LHCN-M2 (cell line): ENCODE measurements at places on chromosomes 5 and 9. TPM values are rescaled to one million over a fixed set of nuclear protein-coding genes. Genes with fewer than 3 reads are reported as not detected.

Gene SLC46A2
- not detected in 2 replicates for total RNA-seq

Gene KCNV2
- total RNA-seq = not detected in 2 replicates

Gene ADRB2
- total RNA-seq = 4.1 and 4.8 TPM in 2 replicates

Gene CMYA5
- 0.06 TPM in 2 replicates for total RNA-seq

Gene OSMR
- total RNA-seq = 20.2 and 28.1 TPM in 2 replicates

Gene PTPRD
- total RNA-seq = not detected in 2 replicates

Gene THBS4
- total RNA-seq = 0.11 and 0.38 TPM in 2 replicates

Gene SUSD3
- total RNA-seq = not detected in 2 replicates

Gene PDE6A
- total RNA-seq = 0.58 and 1.1 TPM in 2 replicates

Gene BASP1
- total RNA-seq = 155 and 164 TPM in 2 replicates

Gene CDH9
- not detected in 2 replicates for total RNA-seq

Gene AMBP
- not detected in 2 replicates for total RNA-seq

Gene PCAT7
- not detected in 2 replicates for total RNA-seq

Gene C9orf50
- total RNA-seq = not detected in 2 replicates

GRCh38 chr9:121154782-121155181, 46.9 kb downstream of the RAB14 start:
- DNase-seq = peak; percentile 6

DNA sequence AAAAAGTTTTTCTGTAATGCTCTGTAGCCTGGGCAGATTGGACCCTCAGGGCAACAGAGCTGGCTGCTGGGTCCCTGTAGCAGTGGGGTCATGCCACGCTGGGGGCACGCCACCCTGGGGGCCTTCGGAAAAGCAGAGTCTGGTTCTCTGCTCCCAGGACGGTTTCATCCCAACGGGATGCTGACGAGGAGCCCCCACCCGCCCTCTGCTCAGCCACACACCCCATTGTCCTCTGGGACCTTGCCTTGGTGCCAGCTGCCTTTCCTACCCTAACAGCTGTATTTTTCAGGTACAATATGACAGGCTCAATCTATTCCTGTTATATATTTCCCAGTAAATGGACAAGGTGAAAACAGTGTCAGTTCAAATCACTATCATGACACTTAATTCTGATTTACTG, 29.0 kb upstream of the MVB12B start:
- no peak for DNase-seq

DNA sequence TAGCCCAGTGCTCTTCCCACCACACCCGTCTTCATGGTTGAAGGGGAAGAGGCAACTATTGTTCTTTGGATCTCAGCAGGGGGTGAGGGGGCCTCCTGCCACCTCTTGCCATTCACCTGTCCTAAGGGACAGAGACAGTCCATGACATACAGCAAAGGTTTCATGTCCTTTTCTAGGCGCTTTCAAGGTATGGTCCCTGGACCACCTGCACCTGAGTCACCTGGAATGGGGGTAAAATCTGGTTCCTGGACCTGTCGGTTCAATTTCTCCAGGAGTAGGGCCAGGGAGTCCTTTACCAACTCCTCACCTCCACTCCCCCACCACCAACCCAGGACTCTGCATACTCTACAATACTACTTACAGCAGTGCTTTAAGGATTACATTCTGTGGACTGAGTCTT, 33.5 kb upstream of the SAP30L start:
- no peak for DNase-seq

- DNase-seq = peak; percentile 93
Measured at GRCh38 chr5:172417983-172418630, 36.2 kb downstream of the SH3PXD2B start.

DNA sequence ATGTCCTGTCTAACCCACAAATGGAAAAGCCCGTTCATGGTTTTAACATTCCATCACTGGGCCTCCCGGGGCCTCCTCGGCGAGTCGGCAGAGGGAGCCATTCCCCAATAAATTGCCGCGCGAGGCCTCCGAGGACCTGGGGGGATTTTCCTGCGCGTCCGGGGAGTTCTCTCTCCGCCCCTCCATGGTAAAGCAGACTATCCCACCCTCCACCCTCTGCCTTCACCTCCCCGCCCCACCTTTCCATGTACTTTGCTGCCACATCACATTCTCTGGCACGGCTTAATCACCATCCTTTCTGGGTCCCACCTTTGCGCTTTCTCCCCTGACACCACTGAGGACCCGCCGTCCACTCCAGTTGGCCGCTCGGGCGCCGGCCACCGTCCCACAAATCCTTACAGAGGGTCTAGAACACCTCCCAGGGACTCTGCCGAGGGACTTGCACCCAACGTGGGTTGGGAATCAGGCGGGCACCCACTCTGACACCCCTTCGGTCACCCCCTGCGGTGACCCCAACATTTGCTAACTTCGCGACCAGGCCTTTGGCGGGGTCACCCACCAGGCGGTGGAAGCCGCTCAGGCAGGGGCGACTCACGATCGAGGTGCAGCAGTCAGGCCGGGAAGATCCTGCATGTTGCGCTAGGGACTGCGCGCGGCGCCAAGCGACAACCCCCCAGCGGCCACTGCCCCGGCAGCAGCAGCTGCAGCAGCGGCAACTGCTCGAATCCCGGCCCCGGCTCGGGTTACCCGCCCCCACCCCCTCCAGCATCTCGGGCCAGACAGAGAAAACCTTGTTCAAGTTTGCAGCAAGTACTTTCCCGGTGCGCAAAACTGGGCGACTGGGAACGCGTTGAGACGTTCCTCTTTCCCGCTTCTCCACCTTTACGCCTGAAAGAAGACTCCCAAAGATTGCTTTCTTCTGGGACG, at the start of gene MEGF10:
TSS of gene MEGF10 (plus strand) at position 778 of the 927 bp plus-strand sequence. CDS start 40,513 bp downstream, outside the sequence.
- peak; percentile 82 for DNase-seq

- DNase-seq = no peak
Measured at GRCh38 chr5:27434335-27434734, 395.9 kb upstream of the CDH9 start.

GRCh38 chr5:180611140-180611850, 20.0 kb upstream of the SCGB3A1 start:
- DNase-seq = no peak

DNA sequence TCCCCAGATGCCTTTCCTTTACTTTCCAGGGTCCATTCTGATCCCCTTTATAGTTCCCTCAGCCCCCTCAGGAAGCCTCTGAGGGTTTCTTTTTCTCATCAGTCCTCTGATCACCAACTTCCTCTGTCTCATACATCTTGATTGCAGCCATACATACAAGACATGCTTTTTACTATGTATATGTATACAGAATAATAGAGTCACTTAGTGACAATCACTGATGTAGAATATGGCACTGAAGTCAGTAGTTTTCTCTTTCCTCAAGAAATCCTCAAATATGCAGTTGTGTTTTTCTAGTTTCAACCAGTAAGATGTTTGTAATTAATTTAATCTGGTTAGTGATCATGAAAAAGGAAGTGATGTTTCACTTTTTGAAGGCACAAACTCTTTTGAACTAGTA, 364.1 kb downstream of the MAN2A1 start:
- no peak for DNase-seq

- no peak for DNase-seq
Measured at GRCh38 chr9:98108531-98109031, 10.4 kb downstream of the TRIM14 start.

GRCh38 chr5:138542180-138542955, 668 bp downstream of the ETF1 start:
- DNase-seq = peak; percentile 9

GRCh38 chr5:105407200-105407599, 1844.6 kb upstream of the NUDT12 start:
- DNase-seq = no peak

- DNase-seq = no peak
Measured at GRCh38 chr5:98779264-98779877, 5.9 kb downstream of the RGMB start.

DNA sequence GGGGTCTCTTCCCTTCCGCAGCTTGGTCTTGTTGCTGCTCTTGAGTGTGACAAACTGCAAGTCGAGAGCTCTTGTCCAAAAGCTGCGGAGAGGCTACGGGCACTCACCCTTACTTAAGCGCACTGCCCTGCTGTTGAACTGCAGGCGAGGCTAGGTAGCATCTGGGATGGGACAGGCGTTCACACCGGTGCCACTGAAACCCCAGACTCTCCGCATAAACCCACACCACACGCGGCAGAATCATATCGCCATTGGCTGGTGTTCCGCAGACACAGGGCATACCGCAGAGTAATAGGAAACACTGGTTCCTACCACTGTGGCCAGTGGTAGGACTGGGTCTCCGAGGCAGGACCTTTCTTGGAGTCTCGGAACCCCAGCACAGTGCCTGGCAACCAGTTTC, 2.2 kb upstream of the NPR3 start:
- no peak for DNase-seq

DNA sequence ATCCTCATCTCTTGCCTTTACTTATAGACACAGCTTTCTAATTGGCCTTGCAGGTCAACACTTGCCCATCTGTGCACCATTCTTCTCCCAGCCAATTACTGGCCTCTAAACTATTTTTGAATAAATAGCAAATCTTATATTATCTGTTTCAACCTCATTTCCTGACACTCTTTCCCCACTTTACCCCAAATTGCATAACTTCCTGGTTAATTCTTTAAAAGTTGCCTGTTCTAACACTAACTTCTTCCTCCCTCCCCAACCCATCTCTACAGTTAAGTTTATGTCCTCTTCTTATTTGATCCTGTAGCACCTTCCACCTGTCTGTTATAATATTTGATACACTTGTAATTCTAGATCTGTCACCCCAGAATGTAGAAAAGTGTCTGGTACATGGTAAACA, 372.1 kb downstream of the PDE4D start:
- DNase-seq = no peak

- peak; percentile 85 for DNase-seq
Measured at GRCh38 chr9:105187781-105188180, 56.7 kb upstream of the SLC44A1 start.

GRCh38 chr9:88403340-88403739, 15.1 kb downstream of the SPIN1 start:
- DNase-seq = no peak

DNA sequence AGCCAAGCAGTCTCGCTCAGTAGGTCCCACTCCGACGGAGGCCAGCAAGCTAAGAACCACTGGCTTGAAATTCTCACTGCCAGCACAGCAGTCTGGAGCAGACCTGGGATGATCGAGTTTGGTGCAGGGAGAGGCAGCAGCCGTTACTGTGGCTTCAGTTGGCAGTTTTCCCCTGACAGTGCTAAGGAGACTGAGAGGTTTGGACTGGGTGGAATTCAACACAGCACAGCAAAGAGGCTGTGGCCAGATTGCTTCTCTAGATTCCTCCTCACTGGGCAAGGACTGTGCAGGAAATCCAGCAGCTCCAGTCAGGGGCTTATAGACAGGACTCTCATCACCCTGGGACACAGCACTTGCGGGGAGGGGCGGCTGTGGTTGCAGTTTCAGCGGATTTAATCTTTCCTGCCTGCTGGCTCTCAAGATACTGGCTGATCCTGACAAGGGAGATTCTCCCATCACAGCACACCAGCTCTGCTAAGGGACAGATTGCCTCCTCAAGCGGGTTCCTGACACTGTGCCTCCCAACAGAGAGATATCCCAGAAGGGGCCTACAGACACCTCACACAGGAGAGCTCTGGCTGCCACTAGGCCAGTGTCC, 122.1 kb downstream of the YIPF5 start:
- DNase-seq = no peak

GRCh38 chr9:10059044-10059443, 553.8 kb downstream of the PTPRD start:
- DNase-seq = no peak

- no peak for DNase-seq
Measured at GRCh38 chr5:148002451-148002850, 61.3 kb upstream of the SPINK5 start.

- peak; percentile 85 for DNase-seq
Measured at GRCh38 chr5:149114403-149115312, 26.6 kb upstream of the ABLIM3 start.

- no peak for DNase-seq
Measured at GRCh38 chr5:78720997-78721396, 72.4 kb upstream of the LHFPL2 start.

DNA sequence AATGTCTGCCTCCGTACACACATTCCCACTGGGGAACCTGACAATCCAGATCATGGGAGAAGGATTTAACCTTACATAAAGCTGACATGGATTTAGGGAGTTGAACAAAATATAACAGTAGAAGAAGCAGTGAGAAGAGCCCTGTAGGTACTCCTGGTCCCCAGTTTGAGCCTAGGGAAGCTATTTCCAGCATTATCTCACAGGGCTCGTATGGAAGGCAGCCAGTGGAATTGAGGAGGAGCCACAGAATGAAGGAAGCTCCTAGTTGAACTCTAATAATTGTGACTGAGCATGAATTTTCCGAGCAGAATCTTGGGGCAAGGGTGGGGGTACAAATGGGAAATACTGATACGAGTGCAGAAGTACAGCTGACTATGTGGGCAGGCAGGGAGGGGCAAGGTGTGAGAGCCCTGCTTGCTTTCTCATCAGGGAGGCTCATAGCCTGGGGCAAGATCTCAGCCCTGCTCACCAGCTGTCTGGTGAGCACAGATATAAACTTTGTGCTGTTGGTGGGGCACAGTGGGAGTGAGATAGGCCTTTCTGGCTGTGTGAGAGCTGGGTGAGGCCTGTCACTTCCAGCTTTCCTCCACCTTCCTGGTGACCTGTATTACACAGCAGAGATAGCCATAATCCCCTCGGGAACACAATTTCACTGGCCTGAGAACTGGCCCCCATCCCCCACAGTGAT, 290.7 kb upstream of the IL12B start:
- no peak for DNase-seq

- no peak for DNase-seq
Measured at GRCh38 chr5:157610990-157611389, 35.4 kb upstream of the ADAM19 start.

GRCh38 chr5:158773161-158773560, 326.6 kb downstream of the EBF1 start:
- no peak for DNase-seq

GRCh38 chr5:5588887-5589826, 166.7 kb downstream of the ICE1 start:
- no peak for DNase-seq

DNA sequence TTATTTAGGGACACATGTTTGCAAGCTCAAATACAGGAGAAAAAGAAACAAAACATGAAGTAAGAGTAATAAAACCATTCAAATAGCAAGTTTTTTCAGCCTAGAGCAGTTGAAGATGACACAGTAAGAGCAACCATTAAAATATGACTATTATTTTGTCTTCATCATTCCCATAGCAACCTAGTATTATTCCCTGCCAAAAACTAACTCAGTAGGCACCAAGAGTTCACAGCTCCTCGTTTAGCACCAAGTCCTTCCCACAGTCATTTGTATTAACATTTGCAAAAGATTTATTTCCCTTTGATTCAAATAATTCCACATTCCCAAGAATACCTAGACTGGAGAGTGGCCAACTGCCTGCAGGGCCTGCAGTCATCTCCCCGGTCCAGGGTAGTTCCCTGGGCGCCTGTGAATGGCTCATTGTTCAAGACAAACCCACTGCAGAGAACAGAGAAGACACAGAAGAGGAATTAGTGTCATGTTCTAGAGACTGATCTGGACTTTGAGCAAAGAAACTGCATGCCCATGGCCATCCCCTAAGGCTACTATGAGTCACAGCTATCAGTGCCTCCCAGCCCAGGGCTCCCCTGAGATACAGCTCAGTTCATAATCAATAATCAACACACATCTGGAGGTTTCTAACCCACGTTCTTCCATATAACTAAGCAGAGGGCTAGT, 139.1 kb upstream of the MAP3K1 start:
- DNase-seq = no peak

GRCh38 chr5:109062664-109063063, 315.0 kb downstream of the FER start:
- DNase-seq = peak; percentile 37

GRCh38 chr5:158056130-158056825, 197.3 kb upstream of the CLINT1 start:
- no peak for DNase-seq
